ENCODE measurements at places on chromosomes 5 and 9. TPM values are rescaled to one million over a fixed set of nuclear protein-coding genes. Genes with fewer than 3 reads are reported as not detected.

DNA sequence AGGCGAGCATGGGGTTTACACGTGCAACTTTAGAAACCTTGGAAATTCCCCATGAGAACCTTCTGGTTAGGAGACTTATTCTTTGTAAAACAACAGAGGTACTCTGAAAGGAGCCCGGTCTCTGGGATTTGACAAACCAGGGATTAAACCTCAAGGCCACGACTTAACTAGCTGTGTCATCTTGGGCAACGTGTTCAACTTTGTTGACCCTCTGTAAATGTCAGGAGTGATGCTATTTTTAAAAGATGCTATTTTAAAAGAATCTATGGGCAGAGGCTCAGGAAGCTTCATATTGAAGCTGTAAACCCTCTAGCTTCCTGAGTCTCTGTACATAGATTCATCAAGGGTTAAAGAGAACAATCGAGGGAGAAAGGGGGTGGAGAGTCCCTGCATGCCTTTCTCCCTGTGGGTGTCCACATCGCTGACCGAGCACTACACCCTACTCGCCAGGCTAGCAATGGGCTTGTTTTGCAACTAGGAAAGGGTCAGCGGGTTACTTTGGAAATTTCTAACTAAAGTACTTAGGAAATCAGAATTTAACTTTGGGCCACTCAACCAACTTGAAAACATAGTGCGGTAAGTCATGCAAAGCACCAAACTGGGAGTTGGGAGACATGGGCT, 2.1 kb downstream of the SLC36A2 start:
- no peak for DNase-seq
- H3K27me3 ChIP-seq, result no peaks in the 10 kb centered on the region
- no peaks in the 10 kb centered on the region for H3K36me3 ChIP-seq
- H3K4me1 ChIP-seq, result no peaks in the 10 kb centered on the region
- H3K4me3 ChIP-seq, result no peak overlapping the region

DNA sequence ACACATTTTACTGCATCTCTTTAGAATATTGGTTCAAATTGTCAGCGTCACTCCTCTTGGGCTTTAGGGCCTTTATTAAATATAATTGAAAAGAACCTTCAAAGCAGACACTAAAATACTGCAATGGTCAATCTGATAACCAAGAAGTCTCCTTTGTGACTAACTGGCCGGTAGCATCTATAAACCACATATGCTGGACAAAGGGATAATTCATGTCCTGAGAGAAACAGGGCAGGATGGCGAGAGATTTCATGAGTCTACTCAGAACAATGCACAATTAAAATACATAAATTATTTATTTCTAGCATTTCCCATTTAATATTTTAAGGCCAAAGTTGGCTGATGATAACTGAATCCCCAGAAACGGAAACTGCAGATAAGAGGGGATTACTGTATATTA, 1083.4 kb upstream of the CDH18 start:
- no peaks in the 10 kb centered on the region for H3K36me3 ChIP-seq
- H3K4me1 ChIP-seq, result no peaks in the 10 kb centered on the region
- H3K27me3 ChIP-seq, result no peaks in the 10 kb centered on the region
- DNase-seq, result no peak
- H3K27ac ChIP-seq, result no peak overlapping the region

DNA sequence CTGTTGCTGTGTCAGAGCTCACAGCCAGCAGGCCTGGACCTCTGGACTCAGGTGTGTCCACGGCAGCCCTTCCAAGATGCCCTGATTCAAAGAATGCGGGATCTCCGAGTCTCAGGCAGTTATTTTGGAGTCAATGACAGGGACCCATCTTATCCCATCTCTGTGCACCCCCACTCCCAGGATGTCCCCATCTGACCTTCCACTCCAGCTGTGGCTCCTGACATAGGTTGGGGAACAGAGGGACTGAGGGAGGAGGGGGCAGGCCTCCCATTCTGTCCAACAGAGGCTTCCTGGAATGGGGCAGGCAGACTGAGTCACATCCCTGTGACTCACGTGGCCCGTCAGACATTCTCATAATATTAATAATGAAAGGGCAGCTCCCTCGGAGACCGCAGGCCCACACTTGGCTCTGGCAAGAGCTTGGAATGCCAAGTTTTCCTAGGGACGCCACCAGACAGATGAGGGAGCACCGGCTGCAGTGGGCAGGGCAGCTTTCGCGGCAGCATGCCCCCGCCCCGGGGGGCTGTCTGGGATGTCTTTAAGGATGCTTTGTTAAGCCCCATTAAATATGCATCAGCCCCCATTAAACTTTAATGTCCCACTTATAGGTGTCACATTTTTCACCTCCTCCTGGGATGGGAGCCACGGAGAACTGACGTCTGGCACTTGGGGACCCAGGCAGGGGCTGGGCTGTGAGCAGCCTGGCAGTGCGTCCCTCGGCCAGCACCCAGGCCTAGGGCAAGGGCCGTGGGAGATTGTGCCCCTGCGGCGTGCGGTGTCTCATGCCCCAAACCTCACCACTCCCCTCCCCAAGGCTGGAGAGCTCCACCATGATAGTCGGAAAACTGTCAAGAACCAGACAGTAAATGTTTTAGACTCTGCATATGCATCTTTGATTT, 23.6 kb upstream of the FIBCD1 start:
- H3K27me3 ChIP-seq, result no peaks in the 10 kb centered on the region
- H3K4me1 ChIP-seq, result no peaks in the 10 kb centered on the region
- DNase-seq, result no peak
- H3K36me3 ChIP-seq, result no peaks in the 10 kb centered on the region
- H3K4me3 ChIP-seq, result no peak overlapping the region
- no peak overlapping the region for H3K27ac ChIP-seq

Gene LRRC70
- 2.5 TPM for total RNA-seq

DNA sequence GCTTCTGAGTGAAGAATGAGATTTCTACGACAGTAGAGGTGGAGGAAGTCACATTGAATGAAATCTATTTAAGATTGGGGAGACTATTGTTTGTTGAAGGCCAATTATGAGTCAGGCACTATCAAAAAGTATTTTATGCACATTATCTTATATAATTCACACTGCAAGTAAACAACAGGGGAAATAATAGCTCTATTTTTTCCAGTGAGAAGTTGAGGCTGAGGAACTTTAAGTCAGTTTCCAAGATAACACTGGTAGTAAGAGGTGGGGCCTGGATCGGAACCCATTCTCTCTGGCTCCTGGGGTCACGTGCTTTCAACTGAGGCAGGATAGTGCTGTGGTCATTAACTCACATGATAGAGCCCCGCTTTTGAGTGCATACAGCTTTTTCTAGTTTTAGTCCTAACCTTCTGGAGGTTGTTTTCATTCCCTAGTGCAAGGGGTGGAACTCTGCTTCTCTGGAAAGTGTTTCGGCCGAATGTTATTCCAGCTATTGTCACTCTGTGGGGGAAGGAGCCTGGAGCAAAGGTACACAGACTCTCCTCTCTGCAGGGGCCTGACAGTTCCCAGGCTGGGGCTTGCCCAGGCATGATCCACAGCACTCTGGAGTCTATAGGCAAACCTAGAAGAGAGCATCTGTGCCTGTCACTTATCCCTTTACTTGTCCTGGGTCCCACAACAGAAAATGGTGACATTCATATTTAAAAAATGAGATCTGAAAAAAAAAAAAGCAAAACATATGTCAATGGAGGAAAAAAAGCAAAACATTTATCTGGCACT, 352.4 kb upstream of the ACTBL2 start:
- H3K27me3 ChIP-seq, result no peaks in the 10 kb centered on the region
- no peak overlapping the region for H3K4me3 ChIP-seq
- H3K27ac ChIP-seq, result no peak overlapping the region
- no peaks in the 10 kb centered on the region for H3K4me1 ChIP-seq

Gene F12
- total RNA-seq, result not detected

Gene ZNF484
- total RNA-seq, result 11.2 TPM

DNA sequence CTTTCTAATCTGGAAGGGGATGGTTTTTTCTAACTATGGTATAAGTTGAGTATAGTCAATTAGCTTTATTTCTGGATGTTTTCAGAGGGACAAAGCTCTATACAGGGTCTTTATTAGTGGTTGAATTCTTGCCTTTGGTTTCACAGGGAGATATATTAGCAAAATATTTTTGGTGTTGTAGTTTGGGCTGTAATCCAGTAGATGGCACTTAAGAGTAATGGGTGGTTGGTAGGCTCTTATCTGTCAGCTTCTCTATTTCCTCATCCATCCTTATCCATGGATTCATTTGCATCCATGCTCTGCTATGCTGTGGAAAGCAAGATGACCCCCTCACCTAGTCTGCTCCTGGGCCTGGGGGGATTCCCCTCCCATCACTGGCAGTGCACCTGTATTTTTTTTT, 363.6 kb upstream of the CYLC2 start:
- no peak for DNase-seq
- H3K4me3 ChIP-seq, result no peak overlapping the region
- no peaks in the 10 kb centered on the region for H3K4me1 ChIP-seq
- no peaks in the 10 kb centered on the region for H3K27me3 ChIP-seq
- H3K27ac ChIP-seq, result no peak overlapping the region

- H3K27ac ChIP-seq, result no peak overlapping the region
- H3K4me3 ChIP-seq, result no peak overlapping the region
- H3K36me3 ChIP-seq, result no peaks in the 10 kb centered on the region
- H3K27me3 ChIP-seq, result no peaks in the 10 kb centered on the region
Observed at GRCh38 chr9:122216138-122216797, 12.5 kb downstream of the LHX6 start.

DNA sequence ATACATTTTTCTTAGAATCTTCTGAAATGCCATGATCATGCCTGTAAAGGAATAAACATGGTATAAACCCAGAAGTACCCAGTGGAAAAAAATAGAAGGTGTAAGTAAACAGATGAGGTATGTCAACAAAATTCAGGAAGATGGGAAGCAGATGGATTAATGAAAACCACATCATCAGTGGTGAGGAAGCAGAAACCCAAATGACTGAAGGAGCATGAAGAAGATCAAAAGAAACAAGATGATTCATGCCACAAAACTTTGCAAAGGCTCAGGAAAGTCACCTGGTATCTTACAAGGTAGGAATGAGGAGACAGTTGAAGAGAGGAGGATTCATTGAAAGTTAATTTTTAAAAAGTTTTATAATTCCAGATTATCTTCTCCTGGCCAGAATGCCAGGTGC, 132.8 kb upstream of the PAPPA start:
- no peaks in the 10 kb centered on the region for H3K36me3 ChIP-seq
- no peak for DNase-seq
- H3K4me1 ChIP-seq, result no peaks in the 10 kb centered on the region
- H3K27me3 ChIP-seq, result no peaks in the 10 kb centered on the region

DNA sequence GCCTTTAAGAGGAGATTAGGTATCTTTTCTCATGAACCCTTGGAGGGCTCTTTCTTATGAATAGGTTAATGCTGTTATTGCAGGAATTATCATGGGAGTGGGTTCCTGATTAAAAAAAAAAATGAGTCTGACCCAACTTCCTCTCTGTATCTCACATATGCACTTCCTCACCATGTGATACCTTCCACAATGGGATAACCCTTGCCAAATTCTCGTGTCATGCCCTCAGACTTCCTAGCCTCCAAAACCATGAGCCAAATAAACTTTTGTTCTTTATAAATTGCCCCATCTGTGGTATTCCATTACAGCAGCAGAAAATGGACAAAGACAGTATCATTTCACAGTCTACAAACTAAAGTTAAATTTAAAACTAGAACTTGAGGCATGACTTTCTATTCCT, 1.0 kb downstream of the OR1B1 start:
- no peak for DNase-seq
- no peaks in the 10 kb centered on the region for H3K36me3 ChIP-seq
- no peak overlapping the region for H3K27ac ChIP-seq
- H3K4me3 ChIP-seq, result no peak overlapping the region
- no peaks in the 10 kb centered on the region for H3K27me3 ChIP-seq
- H3K4me1 ChIP-seq, result no peaks in the 10 kb centered on the region

DNA sequence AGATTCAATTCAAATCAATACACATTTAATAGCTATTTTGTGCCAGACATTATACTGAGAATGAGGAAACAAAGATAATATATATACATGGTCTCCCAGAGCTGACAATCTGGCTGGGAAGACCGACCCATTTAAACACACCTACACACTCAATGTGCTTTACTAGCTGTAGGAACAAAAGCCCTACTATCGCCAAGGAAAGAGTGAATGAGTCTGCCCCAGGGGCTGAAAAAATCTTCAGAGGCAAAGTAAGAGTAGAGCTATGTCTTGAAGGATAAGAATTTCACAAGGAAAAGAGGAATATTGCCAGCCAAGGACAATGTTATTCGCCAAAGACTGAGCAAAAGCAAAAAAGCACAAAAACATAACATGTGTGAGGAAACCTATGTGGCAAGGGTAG, 6.6 kb downstream of the PFDN1 start:
- no peaks in the 10 kb centered on the region for H3K36me3 ChIP-seq
- no peak overlapping the region for H3K27ac ChIP-seq
- no peaks in the 10 kb centered on the region for H3K27me3 ChIP-seq
- H3K4me3 ChIP-seq, result no peak overlapping the region

GRCh38 chr9:135221951-135222631, 134.6 kb downstream of the OLFM1 start:
- H3K4me1 ChIP-seq, result peaks cover 2% of the 10 kb centered on the region
- no peak for DNase-seq
- no peaks in the 10 kb centered on the region for H3K27me3 ChIP-seq
- no peak overlapping the region for H3K27ac ChIP-seq

DNA sequence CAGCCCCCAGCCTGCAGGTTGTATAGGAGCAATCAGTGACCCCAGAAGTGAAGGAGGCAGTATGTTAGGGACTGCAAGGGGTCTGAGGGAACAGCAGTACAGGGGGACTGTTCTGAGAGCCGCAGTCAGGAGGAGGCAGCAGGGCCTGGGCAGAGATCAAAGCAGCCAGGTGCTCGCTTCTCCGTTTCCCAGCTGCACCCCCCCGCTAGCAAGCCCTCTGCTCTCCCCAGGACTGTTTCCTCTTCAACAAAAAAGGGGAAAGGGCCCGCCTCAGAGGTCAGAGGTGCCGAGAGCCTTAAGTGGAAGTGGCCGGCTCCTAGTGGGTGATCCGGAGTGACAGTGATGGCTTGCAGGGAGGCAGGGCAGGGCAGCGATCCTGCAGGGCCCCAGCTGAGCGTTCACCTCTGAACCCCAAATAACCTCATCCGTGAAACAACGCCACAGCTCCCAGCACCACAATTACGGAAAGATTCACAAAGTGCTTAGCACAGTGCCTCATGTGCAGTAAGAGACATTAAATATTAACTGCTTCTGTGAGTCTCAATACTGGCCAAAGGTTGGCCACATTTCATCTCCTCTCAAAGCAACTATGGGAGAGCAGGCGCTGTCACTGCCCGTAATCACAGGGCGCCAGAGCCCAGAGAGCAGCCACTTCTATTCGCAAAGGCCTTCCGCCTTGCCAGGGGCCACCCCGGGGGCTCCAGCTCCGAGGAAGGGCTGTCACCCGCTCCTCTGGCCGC, 8.0 kb downstream of the CLPTM1L start:
- no peak for DNase-seq
- no peak overlapping the region for H3K4me3 ChIP-seq
- no peaks in the 10 kb centered on the region for H3K4me1 ChIP-seq
- H3K36me3 ChIP-seq, result no peaks in the 10 kb centered on the region
- no peaks in the 10 kb centered on the region for H3K27me3 ChIP-seq

Data from ovary (tissue), 10 donors.